ENCODE measurements at places on chromosomes 6 and 20.

GRCh38 chr20:61310954-61311353, 58.9 kb downstream of the CDH4 start:
- no peak for DNase-seq

GRCh38 chr20:50726955-50727791, 4.2 kb upstream of the PARD6B start:
- DNase-seq, result no peak

- no peak for DNase-seq
These were observed 293.5 kb downstream of the CENPW start for GRCh38 chr6:126633373-126633772.

- DNase-seq, result no peak
These were observed 4.3 kb downstream of the RAB32 start for GRCh38 chr6:146547889-146548288.

DNA sequence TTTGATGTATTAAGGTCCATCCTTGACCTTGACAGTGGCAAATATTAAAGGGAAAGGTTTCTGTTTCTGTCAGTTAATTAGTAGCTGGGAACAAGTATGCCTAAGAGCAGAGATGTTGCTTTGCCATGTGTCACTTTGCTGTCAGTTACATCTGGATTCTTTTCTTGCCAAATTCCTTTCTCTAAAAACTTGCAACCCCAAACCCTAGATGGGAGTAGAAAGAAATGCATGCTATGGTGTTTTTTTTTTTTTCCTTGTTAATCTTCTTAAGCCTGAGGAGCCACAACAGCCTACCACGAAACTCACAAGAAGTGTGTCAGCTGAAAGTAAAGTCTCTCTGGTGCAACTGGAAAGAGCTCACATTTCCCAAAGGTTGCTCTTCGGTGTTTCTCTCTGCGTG, 18.0 kb upstream of the CLDN20 start:
- DNase-seq, result no peak

GRCh38 chr20:32976746-32977145, 27.5 kb downstream of the SUN5 start:
- DNase-seq, result no peak

DNA sequence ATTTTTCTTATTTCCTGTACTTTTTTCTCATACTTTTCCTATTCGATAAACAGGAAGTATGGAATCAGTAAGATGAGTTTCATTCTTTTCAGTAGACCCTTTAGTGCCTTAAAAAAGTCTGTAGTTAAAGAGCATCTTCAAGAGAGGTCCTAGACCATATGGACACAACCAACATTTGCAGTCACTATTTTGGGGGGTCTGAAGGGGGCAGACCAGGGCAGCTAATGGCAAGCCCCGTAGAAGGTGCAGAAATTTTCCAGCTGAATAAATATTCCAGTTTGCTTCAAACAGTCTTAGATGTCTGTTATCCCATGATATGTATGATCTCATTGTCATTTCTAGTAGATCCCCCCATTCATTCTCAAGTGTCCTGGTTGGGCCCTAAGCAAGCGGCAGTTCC, 52.8 kb downstream of the MAP3K5 start:
- DNase-seq, result no peak

GRCh38 chr6:81816380-81816779, 63.9 kb upstream of the TENT5A start:
- DNase-seq, result no peak

All from activated T-helper 1 cell treated with anti-CD3 and anti-CD28 coated beads, Interleukin-2, amount 50 U/mL, for 16 hours (primary cell).